Activated T-cell treated with anti-CD3 and anti-CD28 coated beads, Interleukin-2, amount 50 U/mL, for 48 hours (primary cell): ENCODE measurements at places on chromosomes 4 and X.

- no peak for DNase-seq
These were observed 813 bp downstream of the TLR7 start for GRCh38 chrX:12867685-12868084.

DNA sequence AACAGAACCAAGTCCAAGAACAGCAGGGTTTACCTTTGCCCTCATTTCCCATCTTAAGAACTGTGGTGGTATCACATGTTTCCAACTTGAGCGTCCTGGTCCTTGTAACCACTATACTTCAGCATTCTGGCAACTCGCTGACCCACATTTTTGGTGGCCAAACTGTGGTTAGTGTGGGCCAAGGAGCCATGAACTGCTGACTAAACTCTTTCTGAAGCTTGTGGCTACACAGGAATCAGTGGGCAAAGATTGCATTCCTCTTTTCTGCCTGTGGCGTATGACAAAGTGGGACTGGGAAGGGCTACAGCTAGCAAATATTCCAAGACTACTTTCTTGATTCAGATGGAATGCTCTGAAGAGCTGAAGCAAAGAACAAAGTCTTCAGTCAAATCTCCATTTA lies 106.3 kb upstream of the MID1 start:
- no peak for DNase-seq

DNA sequence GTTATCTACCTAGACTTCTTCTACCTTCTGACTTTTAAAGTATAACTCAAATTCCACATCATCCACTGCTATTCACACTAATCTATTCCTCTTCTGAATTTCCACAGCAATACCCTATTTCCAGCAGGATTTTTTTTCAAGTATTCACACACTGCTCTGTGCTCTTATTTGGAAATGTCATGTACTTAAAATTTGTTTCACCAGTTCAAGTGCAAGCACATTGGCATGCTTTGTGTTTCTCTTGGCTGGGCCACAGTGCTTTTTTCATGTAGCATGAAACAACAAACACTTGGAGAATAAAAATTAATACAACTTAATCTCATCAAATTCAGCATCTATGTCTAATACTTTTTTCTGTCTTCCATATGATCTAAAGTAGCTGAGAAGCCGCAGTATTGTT lies 161.8 kb upstream of the PCDH18 start:
- no peak for DNase-seq

DNA sequence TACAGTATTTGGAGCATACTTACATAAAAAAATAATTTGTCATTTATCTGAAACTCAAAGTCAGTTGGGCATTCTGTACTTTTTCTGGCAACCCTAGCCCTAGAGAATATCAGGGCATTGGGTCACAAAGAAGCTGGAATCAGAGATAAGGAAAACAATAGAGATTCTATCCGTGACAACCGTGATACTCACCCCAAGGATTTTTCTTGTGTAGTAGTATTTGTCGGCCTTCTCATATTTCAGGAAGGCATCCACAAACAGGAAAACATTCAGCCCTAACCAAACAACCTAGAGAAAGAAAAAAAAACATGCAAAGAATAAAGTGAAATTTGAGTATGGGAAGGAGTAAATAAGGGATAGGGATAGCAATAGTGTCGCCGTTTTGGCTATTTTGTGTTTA lies 3.6 kb downstream of the NOX1 start:
- no peak for DNase-seq
